PC-9 (cell line): ENCODE measurements at places on chromosomes 6 and 20. TPM values are rescaled to one million over a fixed set of nuclear protein-coding genes. Genes with fewer than 3 reads are reported as not detected.

The AVP gene
- not detected in 2 replicates for total RNA-seq

The MCHR2 gene
- total RNA-seq: not detected in 2 replicates

The MAP3K7 gene
- total RNA-seq: 28.3 and 31.9 TPM in 2 replicates

The PRR18 gene
- total RNA-seq: not detected in 2 replicates

The KCNS1 gene
- 0.15 TPM in 1 of 2 replicates, not detected in the other for total RNA-seq

The SSTR4 gene
- not detected in 2 replicates for total RNA-seq

The FRK gene
- 14.4 and 17.2 TPM in 2 replicates for total RNA-seq

The RNF182 gene
- 0.13 and 0.18 TPM in 2 replicates for total RNA-seq

The SLC13A3 gene
- total RNA-seq: 6.0 and 9.1 TPM in 2 replicates

DNA sequence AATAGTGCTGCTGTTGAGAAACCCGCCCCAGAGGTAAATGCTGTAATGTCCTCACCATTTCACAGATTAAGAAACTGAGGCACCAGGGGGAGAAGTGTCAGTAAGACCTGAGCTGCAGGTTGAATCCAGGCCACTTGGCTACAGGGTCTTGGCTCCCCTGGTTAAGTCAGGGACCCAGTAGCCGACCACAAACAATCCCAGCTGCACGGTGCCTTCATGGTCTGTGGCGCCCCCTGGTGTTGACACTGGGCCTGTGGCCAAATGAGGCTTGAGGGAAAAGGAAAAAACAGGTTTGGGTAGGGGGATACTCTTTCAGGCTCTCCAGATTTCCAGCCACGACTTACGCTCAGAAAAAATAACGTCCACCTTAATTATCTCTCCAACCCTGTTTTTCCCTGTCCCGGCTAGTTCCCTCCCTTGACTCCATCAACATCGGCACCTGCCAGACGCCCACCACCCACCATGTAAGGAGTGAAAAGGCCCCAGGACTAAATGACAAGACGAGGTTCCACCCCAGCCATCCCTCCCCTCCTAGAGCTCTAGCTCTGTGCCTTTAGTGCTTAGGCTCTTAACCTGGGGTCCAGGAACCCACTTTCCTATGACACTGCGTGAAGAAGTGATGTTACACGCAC, 47.7 kb upstream of the POLR1H start:
- H3K27me3 ChIP-seq: no peaks in the 10 kb centered on the region
- DNase-seq: no peak
- no peak overlapping the region for H3K4me3 ChIP-seq
- H3K4me1 ChIP-seq: no peaks in the 10 kb centered on the region
- H3K27ac ChIP-seq: no peak overlapping the region

GRCh38 chr20:16533502-16533901, 39.7 kb downstream of the KIF16B start:
- no peaks in the 10 kb centered on the region for H3K36me3 ChIP-seq
- no peaks in the 10 kb centered on the region for H3K27me3 ChIP-seq
- H3K27ac ChIP-seq: no peak overlapping the region
- peaks cover 24% of the 10 kb centered on the region for H3K4me1 ChIP-seq
- no peak for DNase-seq
- H3K4me3 ChIP-seq: no peak overlapping the region

DNA sequence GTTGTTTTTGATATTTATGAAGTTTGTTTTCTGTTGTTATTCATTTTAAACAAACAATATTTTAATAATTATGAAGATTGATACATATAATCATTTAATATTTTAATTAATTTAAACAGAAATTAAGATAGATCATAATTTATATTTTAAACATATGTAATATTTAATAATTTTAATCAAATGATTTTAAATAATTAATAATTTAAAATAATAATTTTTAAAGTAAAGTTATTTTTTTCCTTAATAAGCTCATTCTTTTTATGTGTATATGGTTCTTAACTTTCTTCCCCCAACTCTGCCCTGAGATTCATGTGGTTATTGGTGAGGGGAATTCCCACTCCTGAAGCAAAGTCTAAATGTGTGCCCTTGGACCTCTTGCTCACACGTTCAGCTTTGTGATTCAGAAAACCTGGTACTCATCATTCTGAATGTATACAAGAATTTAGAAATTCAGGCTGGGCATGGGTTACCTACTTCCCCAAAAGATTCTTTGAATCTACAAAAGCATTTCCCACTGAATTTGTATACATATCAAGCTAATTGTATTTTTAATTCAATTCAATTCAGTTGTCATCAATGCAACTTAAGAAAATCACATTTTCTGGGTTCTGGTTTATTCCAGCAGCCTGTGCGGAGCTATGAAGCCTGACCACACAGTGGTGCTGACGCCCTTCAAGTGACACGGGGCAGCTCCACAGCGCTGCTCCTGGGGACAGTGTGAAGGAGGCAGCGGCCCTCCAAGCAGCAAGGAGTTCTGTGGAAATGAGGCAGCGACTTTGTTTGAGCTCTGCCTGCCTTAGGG, 168.9 kb upstream of the UST start:
- H3K36me3 ChIP-seq: no peaks in the 10 kb centered on the region
- no peaks in the 10 kb centered on the region for H3K4me1 ChIP-seq
- no peak overlapping the region for H3K27ac ChIP-seq
- peak; percentile 37 for DNase-seq

DNA sequence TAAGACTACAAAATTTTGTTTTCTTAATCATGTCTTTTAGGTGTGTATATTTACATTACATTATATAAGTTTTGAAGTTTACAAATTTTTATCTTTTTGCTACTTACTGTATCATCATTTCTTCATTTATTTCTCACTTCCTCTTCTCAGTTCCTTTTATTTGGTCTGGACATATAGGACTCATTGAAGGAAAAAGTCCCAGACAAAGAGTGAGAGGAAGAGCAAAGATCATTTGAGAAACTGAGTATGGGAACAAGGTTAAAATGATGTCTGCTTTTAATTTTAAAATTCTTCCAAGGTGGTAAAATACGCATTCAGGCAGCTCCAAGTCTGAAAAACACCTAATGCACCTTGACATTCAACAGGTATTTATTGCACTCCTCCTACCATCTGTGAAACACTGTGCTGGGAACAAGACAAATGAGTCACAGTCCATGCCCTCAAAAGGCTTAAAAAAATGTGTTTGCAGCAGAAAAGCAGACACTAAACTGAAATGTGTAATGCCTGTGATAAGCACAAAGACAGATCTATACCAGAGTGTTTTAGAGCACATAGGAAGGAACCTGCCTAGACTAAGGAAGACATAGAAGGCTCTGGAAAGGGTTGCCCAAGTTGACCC, 63.2 kb downstream of the PKIB start:
- no peaks in the 10 kb centered on the region for H3K36me3 ChIP-seq
- H3K4me1 ChIP-seq: peaks cover 6% of the 10 kb centered on the region; the same call in 1 of the 2 replicates
- H3K4me3 ChIP-seq: no peak overlapping the region
- H3K27ac ChIP-seq: peak overlapping the region; percentile 8; the same call in 1 of the 2 replicates

GRCh38 chr20:16926626-16927430, 178.7 kb downstream of the OTOR start:
- no peaks in the 10 kb centered on the region for H3K36me3 ChIP-seq
- no peaks in the 10 kb centered on the region; the same call in 1 of the 2 replicates for H3K4me1 ChIP-seq
- DNase-seq: no peak
- no peak overlapping the region for H3K27ac ChIP-seq
- no peaks in the 10 kb centered on the region for H3K27me3 ChIP-seq

DNA sequence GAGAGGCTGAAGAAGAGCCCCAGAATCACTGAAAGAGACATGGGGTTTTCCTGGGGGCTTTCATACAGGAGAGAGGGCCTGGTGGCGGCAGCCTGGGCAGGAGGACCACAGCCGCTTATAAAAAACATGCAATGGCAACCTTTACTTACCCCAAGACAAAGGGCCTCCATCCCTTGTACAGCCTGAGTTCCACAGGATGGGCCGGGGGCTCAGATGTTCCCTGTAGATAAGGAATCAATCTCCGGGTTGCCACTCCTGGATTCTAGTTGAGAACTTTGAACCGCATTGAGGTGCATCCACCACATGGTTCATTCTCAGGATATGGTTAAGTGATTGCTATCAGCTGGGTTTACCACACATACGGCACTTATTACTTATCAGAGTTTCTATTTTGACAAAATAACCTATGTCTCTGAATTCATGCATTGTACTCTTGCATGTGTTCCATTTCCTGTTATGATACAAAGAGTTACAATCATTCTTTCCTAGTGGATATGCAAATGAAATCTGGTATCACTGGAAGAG, 677.6 kb downstream of the KIF16B start:
- DNase-seq: no peak

GRCh38 chr20:5126512-5127203, at the start of gene CDS2:
CDS2 (plus strand) TSS chr20:5127008; CDS start chr20:5127093, 85 bp downstream.
- no peaks in the 10 kb centered on the region for H3K36me3 ChIP-seq
- DNase-seq: peak; percentile 100
- H3K4me3 ChIP-seq: peak within 1 kb of the TSS; percentile 69

- H3K27ac ChIP-seq: no peak overlapping the region
- no peaks in the 10 kb centered on the region for H3K27me3 ChIP-seq
- peak; percentile 49 for DNase-seq
- H3K4me3 ChIP-seq: no peak overlapping the region
- peaks cover 6% of the 10 kb centered on the region for H3K4me1 ChIP-seq
Observed at GRCh38 chr20:8209061-8209460, 77.0 kb downstream of the PLCB1 start.

- no peaks in the 10 kb centered on the region for H3K36me3 ChIP-seq
- no peak overlapping the region for H3K4me3 ChIP-seq
- peaks cover 19% of the 10 kb centered on the region for H3K4me1 ChIP-seq
Observed at GRCh38 chr6:20238688-20239587, 26.7 kb upstream of the MBOAT1 start.

- H3K4me1 ChIP-seq: no peaks in the 10 kb centered on the region
- no peaks in the 10 kb centered on the region for H3K27me3 ChIP-seq
- no peak overlapping the region for H3K4me3 ChIP-seq
- no peak for DNase-seq
- no peak overlapping the region for H3K27ac ChIP-seq
Observed at GRCh38 chr6:43274916-43275597, 23.0 kb upstream of the SLC22A7 start.
